ENCODE measurements at places on chromosomes 16 and 17.

DNA sequence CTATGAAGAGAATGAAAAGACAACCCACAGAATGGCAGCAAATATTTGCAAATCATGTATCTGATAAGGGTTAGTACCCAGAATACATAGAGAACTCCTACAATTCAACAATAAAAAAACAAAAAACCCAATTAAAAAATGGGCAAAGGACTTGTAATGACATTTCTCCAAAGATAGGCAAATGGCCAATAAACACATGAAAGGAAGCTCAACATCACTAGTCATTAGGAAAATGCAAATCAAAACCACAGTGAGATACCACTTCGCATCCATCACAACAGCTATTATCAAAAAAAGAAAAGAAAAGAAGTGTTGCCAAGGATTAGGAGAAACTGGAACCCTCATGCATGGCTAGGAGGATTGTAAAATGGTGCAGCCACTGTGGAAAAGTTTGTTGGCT, 45.1 kb upstream of the ARL6IP1 start:
- no peak for DNase-seq

GRCh38 chr16:80751167-80751566, 53.2 kb downstream of the CDYL2 start:
- peak; percentile 50 for DNase-seq

DNA sequence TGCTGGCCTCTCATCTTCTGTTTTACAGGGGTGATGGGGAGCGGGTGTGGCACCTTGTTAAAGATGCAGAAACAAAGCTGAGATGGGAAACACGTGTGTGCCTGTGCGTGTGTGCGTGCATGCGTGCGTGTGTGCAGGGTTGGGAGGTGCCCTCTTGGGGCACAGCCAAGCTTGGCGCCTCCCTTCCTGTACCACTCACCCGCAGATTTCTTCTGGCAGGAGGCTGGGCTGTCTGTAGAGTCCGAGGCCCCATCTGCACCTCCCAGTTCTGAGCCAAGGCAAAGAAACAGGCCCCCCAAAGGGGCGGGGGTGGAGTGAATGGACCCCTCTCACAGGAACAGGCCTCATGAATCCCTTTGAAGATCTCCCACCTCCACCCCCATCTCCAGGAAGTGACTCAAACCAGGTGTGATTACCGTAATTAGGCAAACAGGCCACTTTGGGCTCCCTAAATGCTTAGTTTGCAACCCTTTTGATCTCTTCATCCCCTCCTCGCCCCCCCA, 20.9 kb downstream of the TNS4 start:
- no peak for DNase-seq

GRCh38 chr17:49753959-49754391, 10.0 kb downstream of the FAM117A start:
- DNase-seq: no peak

GRCh38 chr16:9542165-9542755, 450.8 kb downstream of the HAPSTR1 start:
- DNase-seq: no peak

- no peak for DNase-seq
Measured at GRCh38 chr17:413706-414380, 61.2 kb upstream of the RPH3AL start.

DNA sequence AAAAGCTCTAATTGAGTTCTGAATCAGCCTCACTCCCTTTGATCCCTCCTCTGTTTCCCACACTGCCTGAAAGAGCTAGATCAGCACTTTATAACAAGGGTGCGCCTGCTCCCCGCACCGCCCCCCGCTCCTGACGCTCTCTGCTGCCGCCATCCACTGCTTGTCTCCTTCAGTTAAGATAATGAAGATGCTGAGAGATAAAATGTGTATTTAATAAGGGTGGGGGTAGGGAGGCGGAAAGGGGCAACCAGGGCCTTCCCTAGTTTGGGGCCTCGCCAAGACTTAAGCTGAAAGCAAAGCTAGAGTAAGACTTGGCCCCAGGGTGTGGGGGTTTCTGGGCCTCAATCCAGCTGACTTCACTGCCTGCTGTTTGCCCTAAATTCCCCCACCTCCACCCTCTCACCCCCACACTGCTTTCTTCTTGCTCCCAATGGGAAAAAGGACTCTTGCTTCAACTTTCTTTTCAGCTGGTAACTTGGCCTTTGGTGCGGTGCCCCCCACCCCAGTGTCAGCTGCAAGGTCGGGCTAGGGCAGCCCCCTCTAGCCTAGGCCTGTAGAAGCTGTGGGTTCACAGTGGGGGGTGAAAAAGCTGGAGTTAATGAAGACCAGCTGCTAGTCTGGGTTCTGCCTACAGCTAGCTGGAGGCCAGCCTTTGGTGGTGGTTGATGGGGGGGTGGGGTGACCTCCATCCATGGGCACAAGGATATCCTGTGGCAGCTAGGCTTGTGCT, 1.8 kb upstream of the RARA start:
- DNase-seq: no peak

GRCh38 chr17:42695500-42695899, 13.2 kb downstream of the CNTNAP1 start:
- no peak for DNase-seq

DNA sequence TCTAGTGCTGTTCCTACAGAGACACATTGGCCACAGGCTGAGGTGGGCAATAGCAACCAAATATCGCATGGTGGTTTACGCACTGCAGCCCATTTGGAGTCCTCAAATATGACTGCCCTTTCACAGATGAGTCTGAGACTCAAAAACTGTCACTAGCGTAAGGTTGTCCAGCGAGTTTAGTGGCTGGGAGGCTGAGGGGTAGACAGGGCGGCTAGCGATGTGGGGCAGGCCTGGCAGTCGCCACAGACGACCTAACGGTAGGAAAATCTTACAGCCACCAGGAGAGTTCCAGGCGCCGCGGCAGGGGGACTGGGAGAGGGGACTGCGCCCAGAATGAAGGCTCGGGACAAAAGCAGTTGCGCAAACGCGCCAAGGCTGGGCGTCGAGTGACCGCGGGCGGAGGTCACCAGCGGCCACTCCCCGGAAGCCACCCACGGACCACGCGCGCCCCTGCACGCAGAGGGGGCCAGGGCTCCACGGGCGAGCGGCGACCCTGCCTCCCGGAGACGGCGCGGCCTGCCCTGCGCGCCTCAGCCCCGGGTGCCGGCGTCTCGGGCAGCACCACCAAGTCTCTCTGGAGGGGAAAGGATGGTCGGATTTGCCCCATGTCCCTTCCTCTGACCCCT, 699 bp upstream of the MAP1LC3B start:
- DNase-seq: no peak

- peak; percentile 45 for DNase-seq
Measured at GRCh38 chr17:82772026-82772425, 20.2 kb downstream of the TBCD start.

DNA sequence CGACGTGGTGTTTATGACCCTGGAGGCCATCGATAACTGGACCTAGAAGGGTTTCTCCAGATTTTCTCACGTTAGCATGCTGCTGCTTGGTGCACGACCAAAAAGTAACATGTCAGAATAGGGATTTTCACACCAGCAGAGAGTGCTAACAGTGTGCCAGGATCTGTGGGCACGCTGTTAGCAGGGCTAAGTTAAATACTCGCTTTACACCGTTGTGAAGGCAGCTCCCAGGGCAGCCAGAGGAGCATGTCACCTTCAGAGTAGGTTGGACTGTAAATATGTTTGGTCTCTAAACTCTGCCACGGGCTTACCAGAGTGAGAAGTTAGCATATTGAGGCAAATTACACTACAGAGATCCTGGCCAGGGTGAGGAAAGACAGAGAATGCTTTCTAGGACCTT, 113.2 kb upstream of the TBX2 start:
- DNase-seq: no peak

- DNase-seq: no peak
Measured at GRCh38 chr16:75048530-75048929, 49.7 kb downstream of the ZNRF1 start.

GRCh38 chr16:82741073-82741615, 114.4 kb downstream of the CDH13 start:
- no peak for DNase-seq

DNA sequence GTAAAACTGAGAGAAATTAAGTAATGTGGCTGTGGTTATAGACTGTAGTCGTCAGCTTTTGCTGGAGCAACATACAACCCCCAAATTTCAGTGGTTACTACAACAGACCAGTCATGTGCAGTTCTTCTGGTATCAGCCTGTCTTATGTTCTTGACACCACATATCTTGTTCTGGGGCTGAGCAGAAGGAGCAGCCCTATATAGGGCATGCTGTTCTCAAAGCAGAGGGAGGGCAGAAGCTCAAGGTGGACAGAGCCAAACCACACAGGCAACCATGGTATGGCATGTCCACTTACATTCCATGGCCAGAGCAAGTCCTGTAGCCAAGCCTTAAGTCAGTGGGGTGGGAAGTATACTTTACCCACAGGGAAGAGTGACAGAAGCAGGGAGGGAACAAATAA, 7.7 kb downstream of the PRKAR1A start:
- DNase-seq: no peak

- DNase-seq: no peak
Measured at GRCh38 chr17:80494547-80494946, 18.1 kb upstream of the NPTX1 start.

DNA sequence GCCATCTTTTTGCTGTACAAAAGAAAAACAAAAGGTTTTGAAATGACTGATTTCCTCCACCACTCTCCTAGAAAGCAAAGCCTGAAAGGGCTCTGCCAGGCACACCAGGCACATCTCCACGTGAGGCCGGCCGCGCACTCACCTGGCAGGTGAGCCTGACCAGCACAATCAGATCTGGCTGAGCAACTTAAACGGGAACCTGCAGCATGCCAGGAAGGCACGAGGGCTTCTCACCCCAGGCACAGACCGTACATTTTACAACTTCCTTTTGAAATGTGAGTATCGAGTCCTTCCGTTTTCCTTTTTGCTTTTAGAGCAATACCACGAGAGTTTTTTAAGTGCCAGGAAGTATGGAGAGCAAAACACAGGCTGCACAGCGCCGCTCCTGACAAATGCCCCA, 22.5 kb downstream of the SLC38A10 start:
- DNase-seq: no peak

GRCh38 chr16:2791174-2791573, 3.8 kb upstream of the PRSS33 start:
- no peak for DNase-seq

DNA sequence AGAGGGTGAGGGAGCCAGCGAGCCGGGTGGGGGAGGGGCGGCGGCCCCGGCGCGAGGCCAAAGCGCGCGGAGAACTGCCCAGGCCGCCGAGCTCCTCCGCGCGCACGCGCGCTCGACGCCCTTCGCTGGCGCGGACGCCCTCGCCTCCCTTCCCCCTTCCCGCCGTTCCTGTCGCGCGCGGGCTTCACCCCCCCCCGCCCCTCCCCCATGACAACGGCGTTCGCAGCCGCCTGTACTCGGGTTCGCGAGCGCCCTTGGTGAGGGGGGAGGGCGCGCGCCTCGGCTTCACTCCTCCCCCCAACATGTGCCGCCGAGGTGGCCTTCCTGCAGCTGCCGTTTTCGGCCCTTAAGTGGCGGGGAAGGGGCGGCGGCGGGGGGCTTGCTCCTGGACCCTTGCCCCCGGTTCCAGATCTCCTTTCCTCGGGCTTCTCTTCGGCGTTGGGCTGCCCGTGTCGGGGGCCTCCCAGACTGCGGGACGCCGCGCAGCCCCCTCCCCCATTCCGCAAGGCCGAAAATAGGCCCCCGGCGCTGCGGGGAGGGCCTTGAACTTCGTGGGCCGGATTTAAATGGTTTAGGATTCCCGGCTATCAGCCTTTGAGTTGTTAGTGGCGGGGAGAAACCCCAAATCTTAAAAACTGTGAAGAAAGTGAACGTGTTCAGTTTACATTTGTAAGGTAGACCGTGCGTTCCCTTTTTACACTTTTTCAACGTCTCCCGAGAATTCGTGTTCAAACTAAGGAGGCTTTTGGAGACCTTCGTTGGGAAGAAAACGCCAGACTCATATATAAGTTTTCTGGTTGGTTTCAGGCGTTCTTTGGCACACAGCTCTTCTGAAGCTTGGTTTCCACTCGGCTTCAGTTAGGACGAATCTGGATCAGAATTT, 653 bp downstream of the SRRM2 start:
- DNase-seq: no peak

DNA sequence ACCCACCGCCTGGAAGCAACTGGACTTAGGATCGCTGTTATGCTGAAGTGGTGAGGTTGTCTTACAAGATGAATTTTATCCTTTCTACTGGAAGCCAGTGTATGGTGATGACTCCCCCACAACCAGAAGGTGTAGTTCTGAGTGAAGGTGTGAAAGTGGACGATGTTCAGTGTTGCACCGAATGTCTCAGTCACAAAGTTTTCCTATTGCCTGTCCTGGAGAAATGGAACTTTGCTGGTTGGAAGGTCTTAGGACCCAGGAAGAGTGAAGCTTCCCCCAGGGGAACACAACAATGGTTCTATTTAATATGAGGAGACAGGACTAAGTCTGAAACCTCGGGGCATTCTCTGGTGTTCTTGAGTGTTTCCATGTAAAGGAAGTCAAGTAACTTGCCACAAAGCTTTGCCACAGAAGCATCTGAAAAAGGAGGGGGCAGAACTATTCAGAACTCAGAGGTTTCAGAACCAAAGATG, 44.2 kb downstream of the USP22 start:
- DNase-seq: no peak

DNA sequence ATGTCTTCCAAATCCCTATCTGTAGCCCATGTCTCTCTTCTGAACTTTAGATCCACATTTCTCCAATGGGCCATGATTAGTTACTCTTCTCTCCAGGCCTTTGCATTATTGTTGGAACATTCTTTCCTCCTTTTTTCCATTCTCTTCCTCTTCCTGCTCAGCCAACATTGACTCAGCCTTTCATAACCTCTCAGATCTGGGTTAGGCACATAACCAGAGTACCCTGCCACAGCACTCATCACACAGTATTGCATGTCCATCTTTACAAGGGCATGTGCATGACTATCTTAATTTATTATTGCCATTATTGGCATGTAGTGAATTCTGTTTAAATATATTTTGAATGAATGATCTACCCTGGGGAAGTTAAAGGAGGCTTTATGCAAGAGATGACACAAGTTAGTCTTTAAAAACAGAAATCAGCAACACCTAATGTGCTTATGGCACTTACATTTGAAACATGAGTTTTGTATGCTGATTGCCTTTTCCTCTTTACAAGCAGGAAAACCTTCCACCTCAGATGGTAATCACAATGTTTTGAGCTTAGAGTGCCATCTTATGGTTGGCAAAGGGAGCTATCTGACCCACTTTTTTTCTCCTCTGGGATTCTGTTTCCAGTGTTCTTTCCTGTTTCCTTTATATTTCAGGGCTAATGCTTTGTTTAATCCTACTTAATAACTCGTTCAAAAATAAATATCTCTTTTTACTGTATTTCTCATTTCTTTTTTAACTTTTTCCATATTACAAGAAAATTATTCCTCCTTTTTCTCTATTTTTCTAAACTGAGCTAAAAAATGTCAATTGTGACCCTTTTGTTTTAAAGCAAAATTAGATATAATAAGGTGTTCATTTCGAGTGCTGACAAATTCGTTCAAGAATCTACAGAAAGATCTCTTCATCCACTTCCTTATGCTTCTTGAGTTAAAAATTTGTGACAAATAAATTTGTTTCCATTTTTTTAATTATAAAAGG, 151.0 kb upstream of the RBL2 start:
- DNase-seq: no peak

GRCh38 chr17:11980813-11981212, 16.5 kb downstream of the ZNF18 start:
- no peak for DNase-seq

DNA sequence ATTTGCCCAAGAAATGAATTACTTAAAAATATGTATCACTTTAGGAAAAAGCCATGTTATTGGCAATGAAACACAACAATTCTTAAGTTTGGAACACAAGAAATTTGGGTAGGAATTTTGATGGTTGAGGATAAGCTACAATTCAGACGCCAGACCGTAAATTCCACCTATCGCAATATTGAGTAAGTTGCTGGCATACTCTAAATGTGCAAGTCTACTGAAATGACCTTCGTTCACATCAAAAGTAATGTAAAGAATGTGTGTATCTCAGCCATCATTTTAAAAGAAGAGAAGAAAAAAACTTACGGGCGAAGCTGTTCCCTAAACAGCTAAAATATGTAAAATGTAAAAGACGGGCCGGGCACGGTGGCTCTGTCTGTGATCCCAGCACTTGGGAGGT, 33.4 kb downstream of the UBE2G1 start:
- DNase-seq: no peak

Data from AG04449 (cell line).